ENCODE measurements at places on chromosomes 1 and 21.

DNA sequence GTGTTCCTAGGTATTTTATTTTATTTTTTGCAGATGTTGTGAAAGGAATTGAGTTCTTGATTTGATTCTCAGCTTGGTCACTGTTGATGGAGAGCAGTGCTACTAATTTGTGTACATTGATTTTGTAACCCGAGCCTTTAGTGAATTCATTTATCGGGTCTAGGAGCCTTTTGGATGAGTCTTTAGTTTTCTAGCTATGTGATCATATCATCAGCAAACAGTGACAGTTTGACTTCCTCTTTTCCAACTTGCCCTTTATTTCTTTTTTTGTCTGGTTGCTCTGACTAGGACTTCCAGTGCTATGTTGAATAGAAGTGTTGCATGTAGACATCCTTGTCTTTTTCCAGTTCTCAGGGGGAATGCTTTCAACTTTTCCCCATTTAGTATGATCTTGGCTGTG lies 138.9 kb downstream of the LHX8 start:
- no peak for DNase-seq

DNA sequence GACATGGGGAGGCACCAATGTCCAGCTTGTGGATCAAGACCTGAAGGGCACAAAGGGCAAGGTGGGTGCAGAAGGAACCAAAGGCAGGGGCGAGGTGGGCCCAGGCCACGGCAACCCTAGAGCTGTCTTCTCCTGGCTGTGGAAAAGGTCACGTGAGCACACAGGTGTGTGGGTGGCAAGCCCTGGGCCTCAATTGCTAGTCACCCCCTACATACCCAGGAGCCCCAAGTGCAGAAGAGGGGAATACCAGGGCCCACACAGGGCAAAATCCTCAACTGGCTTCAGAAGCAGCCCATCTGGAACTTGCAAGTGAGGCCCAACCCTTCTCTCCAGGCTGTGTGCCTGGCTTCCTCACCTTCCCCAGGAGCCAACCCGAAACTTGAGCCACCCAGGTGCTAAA lies 25.6 kb downstream of the ZBTB17 start:
- DNase-seq, result no peak

DNA sequence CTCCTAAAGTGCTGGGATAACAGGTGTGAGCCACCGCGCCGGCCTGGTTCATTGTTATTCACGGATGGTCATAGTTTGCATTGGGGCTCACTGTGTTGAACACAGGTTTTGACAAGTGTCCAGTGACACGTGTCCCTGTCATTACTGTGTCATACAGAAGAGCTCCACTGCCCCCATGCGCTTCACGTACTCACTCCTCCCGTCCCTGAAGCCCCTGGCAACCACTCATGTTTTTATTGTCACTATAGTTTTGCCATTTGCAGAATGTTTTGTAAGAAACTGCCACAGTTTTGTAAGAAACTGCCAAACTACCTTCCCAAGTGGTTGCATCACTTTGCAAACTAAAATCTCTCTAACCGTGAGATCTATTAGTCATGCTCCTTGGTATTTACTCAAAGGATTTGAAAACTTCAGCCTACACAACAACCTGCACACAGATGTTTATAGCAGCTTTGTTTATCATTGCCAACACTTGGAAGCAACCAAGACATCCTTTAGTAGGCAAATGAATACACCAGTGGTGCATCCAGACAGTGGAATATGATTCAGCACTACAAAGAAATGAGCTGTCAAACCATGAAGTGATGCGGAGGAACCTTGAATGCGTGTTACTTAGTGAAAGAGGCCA lies 163.2 kb upstream of the COL6A1 start:
- DNase-seq, result no peak

- no peak for DNase-seq
These were observed 71.4 kb upstream of the ARTN start for GRCh38 chr1:43861988-43862735.

DNA sequence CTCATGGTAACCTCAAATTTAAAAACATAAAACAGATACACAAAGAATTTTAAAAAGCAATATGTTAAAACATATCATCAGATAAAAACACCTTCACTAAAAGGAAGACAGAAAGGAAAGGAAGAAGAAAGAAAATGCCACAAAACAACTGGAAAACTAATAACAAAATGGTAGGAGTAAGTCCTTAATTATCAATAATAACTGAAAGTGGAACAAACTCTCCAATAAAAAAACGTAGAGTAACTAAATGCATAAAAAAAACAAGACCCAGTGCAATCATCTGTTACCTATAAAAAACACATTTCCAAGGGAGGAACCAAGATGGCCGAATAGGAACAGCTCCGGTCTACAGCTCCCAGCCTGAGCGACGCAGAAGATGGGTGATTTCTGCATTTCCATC lies 47.1 kb upstream of the ACADM start:
- DNase-seq, result no peak

DNA sequence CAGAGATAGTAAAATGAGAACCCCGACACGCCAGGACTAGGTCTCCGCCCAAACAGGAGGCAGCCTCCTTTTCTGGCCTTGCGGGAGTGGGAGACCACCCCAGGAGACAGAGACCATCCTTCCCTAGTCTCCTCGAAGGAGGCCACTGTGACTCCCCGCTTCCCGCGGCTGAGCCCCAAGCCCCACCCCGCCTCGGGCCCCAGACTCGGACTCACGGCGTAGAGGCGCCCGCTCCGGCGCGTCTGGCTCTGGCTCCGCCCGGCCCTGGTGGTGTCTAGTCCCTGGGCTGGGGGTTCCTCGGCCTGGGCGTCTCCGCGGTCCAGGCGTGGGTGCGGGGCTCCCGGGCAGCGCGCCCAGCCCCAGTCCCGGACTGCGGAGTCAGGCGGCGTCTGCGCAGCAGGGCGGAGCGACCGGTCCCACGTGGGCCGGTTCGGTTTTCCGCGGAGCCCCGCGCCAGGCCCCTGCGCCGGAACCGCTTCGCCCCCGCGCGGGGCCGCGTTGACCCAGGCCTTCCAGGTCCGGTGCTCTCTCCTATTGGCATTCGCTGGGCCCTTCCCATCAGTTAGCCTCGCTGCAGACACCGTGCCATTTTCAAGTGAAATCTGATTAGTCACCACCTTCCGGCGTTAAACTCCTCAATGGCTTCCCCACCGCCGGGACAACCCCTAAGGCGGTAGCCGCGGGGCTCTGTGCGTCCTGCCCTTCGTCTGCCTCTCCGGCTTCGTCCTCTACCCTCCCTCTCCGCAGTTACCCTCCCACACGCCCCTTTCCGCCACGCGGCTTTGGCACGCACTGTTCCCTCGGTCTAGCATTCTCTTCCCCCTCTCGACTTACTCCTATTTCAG lies at the start of gene C1orf216:
Gene C1orf216, minus strand, starts transcription at position 393 of the 845 bp plus-strand sequence. CDS start 2,563 bp downstream, outside the sequence.
- peak; percentile 97 for DNase-seq

DNA sequence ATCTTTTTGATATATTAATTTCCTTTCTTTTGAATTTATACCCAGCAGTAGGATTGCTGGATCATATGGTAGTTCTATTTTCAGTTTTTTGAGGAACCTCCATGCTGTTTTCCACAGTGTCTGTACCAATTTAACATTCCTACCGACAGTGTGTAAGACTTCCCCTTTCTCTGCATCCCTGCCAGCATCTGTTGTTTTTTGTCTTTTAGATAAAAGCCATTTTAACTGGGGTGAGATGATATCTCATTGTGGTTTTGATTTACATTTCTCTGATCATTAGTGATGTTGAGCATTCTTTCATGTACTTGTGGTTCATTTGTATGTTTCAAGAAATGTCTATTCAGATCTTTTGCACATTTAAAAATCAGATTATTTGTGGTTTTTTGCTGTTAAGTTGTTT lies 62.4 kb upstream of the STUM start:
- no peak for DNase-seq

- DNase-seq, result no peak
These were observed 7.5 kb upstream of the THEM4 start for GRCh38 chr1:151916726-151917370.

GRCh38 chr1:49397086-49397485 lies 620.4 kb upstream of the BEND5 start:
- DNase-seq, result no peak

DNA sequence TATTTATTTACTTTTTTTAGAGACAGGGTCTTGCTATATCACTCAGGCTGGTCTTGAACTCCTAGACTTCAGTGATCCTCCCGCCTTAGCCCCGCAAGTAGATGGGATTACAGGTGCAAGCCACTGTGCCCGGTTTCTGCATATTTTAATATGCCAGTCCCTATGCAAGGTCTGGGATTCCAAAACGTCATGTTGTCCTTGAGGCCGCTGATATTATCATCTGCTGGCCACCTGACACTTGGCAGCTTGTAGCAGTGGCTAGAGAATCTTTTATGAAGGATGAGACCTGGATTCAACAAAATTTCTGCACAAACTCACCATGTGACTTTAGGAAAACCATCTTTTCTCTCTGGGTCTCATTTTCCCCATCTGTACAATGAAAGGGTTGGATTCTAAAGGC lies 32.9 kb upstream of the OSBPL9 start:
- DNase-seq, result no peak

DNA sequence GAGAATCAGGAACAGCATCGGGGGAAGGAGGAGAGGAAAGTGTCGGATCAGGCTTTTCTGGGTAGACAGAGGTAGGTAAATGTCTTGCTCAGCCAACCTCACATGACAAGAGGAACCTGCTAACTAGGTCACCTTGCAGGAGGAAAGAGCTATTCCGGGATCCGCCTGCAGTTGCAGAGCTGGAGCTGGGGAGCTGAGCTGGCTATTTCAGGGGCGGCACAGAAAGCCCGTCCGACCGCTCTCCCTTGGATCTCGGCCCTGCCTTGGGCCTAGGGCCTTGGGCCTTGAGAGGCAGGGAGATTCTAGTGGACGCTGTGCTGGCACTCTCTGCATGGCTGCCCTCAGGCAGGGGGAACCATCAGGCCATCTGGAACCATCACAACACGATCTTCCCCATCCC lies 56.5 kb upstream of the CTPS1 start:
- no peak for DNase-seq

DNA sequence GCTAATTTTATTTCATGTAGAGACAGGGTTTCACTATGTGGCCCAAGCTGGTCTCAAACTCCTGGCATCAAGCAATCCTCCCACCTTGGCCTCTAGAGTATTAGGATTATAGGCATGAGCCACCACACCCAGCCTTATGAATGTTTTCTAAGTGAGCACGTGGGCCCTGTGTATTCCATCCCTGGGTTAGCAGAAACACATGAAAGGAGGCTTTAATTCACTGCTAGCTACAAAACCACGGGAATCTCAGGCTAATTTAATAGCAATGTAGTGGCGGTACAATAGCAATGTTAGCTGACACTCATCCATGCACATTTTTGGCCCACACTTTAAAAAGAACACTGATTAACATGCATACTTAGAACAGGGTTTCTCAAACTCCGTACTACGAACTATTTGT lies 32.0 kb downstream of the VTCN1 start:
- DNase-seq, result no peak

- DNase-seq, result peak; percentile 48
These were observed 677 bp downstream of the PRKAA2 start for GRCh38 chr1:56645677-56646305.

GRCh38 chr1:11590395-11590794 lies 63.8 kb downstream of the FBXO2 start:
- DNase-seq, result no peak

GRCh38 chr1:225191199-225191753 lies 236.6 kb downstream of the LBR start:
- DNase-seq, result no peak

GRCh38 chr1:31657020-31657804 lies 12.5 kb upstream of the PEF1 start:
- DNase-seq, result no peak
